ENCODE measurements at places on chromosomes 2 and 18.

DNA sequence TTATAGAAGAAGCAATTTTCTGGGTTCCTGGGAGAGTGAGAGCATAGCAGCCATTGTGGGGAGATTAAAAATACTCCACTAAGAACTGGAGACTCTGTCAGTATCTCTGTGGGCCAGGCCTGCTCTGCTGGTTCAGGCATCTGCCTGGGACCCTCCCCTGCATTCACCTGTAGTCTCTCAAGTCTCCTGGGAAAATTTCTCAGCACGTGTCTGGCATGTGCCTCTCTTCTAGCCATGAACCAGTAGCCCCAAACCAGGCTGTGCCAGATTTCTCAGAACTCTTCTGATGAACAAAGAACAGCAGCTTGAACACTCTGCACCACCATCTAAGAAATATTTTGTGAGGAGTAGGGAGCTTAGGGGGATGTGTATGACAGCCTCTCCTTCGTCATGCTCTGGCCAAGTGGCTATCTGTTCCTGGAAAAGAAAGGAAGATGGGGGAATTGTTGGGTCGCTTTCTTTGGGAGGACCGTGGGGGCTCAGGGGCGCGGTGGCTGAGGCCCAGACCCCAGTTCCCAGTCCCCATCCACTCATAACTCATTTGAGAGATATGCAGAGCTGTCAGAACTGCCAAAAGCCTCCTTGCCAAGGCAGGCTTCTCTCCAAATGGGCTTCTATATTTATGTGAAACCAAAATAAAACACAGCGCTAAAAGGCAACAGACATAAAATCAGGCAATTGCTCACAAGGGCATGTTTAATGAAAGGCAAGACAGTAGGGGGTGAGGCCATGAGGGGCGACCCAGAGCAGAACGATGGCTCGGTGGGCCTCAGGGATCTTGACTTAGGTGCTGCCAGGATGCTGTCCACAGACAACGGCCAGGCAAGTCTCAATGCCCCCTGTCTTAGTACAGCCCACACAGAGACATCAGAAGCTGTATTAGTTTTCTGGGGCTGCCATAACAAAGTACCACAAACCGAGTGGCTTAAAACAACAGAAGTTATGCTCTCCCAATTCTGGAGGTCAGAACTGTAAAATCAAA, 114.7 kb upstream of the TNP1 start:
- DNase-seq = no peak

- DNase-seq = no peak
These were observed 151.4 kb downstream of the SNTG2 start for GRCh38 chr2:1101982-1102590.

DNA sequence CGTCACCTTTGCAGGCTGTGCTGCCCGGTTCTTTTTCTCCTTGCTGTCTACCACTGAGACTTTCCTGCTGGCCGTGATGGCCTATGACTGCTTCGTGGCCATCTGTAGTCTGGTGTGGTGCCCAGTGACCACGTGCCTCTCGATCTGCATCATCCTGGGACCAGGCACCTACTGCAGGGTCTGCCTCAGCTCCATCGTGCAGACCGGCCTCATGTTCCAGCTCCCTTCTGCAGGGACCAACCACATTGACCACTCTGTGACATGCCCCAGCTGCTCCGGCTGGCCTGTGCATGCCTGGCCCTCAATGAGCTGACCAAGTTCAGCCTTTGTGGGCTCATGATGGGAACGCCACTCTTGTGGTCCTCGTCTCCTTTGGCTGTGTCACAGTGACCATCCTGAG, 26.7 kb downstream of the COPS9 start:
- no peak for DNase-seq

DNA sequence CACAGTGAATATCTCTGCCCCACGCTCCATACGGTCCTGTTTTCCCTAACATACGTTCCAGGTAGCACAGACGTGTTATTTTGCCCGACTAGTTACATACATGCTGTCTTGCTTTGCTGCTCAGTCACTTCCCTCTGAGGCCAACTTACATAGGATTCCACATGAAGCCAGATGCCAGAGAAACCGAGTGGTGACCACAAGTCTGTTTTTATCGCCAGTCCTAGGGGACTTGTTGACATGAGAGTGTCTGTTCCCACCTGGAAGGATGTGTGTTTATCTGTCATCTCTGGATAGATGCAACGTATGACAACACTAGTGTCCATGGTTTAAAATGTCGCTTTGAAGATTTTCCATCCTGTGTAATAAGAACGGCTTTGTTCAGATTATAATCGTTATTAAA, 32.6 kb downstream of the PMAIP1 start:
- no peak for DNase-seq

GRCh38 chr18:79744625-79745024, 53.1 kb upstream of the KCNG2 start:
- no peak for DNase-seq

DNA sequence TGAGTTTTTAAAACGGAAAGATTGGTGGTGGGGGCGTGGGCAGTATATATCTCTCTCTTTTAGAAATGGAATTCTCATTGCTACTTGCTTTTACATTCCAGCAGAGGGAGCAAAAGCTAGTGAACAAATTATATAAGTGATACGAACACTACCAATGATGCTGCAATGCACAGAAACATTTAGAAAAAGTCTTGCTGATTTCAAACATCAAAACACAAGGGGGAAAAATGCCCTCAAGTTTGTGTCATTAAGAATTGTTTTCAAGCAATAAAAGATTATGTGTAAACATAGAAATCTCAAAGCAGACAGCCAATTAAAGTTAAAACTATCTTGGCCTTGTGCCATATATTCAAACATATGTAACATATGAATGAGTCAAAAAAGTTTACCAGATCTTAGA, 296.3 kb upstream of the KCNJ3 start:
- DNase-seq = no peak

- DNase-seq = peak; percentile 78
These were observed 29.4 kb upstream of the SNED1 start for GRCh38 chr2:240968731-240969624.
